Fibroblast of skin of back (primary cell): ENCODE measurements at places on chromosomes 2 and 18.

GRCh38 chr2:36967236-36967876 lies 1.0 kb upstream of the STRN start:
- no peak for DNase-seq

DNA sequence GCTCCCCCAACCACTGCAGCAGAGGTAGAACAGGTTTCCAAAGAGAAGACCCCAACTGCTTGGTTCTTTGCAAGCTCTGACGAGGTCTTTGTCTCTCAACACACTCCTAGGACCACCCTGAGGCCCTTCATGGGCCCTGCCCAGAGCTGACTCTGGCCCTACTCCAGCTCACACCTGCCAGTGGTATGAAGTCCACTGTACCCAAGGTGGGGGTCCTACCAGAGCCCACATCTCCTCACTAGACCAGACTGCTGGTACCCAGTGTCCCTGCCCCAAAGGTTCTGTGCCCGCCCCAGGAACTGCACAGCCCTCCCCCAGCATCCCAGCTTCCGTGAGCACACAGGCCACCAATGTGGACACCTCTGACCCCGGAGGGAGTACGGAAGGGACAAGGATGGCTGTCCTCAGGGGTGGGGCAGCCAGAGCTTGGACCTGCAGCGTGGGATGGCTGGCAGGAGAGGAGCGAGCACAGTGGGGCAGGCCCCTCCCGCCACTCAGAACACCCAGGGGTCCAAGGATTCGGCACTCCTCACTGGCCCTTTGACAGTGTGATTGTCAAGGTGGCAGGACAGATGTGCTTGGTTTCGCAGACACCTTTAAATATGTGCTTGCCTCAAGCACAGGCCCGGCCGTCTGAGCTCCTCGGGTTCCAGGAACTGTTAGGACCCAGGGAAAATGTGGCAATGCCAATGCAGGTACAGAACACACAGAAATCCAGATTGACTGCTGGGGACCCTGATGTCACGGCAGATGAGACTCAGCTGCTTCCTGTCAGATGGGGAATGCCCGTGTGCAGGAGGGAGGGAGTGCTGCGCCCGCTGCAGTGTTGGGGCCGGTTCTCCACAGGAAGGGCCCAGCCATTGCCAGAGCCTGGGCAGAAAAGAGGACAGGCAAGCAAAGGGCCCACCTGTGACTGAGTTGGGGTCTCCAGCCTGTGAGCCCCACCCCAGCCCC lies 51.2 kb downstream of the MTERF4 start:
- DNase-seq, result no peak

GRCh38 chr2:172153156-172153555 lies 50.5 kb upstream of the DLX2 start:
- no peak for DNase-seq

DNA sequence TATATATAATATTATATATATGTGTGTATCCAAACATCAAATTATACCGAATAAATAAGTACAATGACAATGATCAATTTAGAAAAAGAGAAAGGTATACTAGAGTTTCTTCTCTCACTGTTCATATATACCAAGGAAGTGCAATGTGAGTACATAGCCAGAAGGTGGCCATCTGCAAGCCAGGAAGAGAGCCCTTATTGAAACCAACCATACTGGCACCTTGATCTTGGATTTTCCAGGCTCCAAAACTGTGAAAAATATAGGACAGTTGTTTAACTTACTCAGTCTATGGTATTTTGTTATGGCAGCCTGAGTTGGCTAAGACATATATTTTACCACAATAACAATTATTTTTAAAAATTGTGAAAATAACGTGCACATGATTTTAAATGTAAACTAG lies 1490.2 kb upstream of the SLC39A10 start:
- DNase-seq, result peak; percentile 36

DNA sequence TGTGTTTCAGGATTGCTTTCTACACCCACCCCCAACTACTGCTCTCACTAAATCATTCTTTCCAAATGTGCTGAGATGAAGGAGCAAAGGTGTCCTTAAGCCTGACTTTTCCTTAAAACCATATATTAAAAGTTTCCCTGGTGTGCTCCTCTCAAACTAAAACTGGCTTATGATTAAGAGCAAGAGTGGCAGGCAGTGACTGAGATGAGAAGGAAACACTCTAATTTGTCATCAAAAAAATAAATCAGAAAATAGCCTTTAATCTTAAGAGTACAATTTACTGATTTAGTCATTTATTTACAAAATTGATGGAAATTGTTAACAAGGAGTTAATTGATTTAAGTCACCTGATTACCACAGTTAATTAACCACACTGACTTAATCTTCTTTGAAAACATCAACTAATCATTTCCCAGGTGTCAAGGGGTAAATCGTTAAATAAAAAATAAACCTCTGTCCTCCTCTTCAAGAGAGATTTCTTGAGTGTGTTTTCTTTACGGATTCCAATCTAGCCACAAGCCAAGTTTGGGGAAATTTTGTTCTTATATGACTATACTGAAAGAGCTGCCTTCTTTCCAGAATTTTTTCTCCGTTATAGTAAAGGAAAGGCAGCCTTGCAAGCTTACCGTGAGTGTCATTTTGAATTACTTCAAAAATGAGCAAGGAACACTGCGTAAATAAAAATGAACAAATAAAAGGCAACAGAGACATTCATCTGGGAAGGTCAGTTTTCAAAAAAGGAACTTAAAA lies 17.4 kb downstream of the LRP2 start:
- no peak for DNase-seq

DNA sequence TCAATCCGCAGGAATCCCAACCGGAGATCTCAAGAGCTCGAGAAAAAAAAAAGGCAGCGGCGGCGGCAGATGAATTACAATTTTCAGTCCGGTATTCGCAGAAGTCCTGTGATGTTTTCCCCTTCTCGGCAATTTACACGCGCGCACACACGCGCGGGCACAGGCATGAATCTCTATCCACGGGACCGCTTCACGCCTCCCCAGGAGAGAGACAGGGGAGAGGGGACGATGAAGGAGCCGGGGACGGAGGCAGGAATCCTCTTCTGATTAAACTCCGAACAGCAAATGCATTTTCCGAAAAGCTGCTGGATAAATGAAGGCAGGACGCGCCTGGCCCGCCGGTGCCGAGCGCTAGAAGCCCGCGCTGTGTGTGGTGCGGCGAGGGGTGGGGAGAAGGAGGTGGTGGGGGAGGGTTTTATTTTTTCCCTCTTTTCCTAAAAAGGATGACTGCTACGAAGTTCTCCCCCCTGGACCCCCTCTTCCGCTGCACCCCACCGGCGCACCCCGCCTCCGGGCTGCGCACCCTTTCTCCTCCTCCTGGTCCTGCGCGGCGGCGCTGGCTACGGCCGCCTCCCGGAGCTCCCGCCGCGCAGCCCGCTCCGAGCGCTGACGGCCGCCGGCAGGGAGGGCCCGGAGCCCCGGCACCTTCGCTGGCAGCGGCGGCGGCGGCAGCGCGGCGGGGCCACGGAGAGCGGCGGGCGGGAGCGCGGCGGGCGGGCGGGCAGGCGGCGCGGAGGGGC lies at the start of gene BCL2:
Gene BCL2 (minus strand): TSS at position 387 of the 740 bp plus-strand sequence.
- peak; percentile 42 for DNase-seq

- no peak for DNase-seq
Measured at GRCh38 chr2:42941633-42942176, 149.3 kb upstream of the HAAO start.

DNA sequence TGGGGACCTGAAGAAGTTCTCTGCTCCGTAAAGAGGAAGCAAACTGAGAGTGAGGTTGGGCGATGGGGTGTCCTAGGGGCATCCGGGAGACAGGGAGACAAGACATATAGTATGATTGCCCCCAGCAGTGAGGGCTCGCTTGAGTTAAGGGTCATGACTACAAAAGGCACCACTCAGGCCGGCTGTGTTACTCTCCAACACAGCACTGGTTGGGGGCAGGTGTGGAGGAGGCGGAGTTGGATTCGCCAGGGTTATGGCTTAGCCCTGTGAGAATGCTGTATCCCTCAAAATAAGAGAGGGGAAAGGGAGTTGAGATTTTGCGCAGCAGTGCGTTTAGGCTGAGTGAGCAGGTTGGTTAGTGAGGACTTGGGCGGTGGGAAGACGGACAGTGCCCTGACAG lies 12.0 kb downstream of the DYSF start:
- DNase-seq, result no peak

GRCh38 chr2:84421197-84421596 lies 37.9 kb downstream of the SUCLG1 start:
- no peak for DNase-seq

DNA sequence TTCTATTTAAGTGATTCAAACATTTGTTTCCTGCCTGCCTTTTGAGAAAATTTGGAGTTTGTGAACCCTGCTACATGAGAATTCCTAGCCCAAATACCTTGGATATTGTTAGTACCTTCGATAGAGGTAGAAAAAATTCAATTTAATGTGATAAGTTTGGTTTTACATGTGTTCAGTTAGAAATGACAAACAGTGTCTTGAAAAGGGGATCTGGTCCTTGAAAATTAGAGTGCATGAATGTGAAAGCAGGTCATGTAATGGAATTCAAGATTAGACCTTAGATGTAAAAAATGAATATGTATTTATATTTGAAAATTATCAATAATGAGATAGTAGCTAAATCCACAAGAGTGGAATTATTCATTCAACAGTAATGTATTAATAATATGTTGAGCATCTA lies 70.5 kb downstream of the PIK3C3 start:
- DNase-seq, result no peak

GRCh38 chr2:4336864-4337263 lies 633.5 kb downstream of the DCDC2C start:
- no peak for DNase-seq

- peak; percentile 96 for DNase-seq
Measured at GRCh38 chr2:179454443-179455171, 190.0 kb upstream of the SESTD1 start.

- no peak for DNase-seq
Measured at GRCh38 chr18:76406791-76407190, 88.3 kb downstream of the ZNF516 start.

GRCh38 chr2:2230433-2230817 lies 100.7 kb downstream of the MYT1L start:
- DNase-seq, result no peak

- no peak for DNase-seq
Measured at GRCh38 chr2:207787800-207788199, 18.1 kb upstream of the FZD5 start.

DNA sequence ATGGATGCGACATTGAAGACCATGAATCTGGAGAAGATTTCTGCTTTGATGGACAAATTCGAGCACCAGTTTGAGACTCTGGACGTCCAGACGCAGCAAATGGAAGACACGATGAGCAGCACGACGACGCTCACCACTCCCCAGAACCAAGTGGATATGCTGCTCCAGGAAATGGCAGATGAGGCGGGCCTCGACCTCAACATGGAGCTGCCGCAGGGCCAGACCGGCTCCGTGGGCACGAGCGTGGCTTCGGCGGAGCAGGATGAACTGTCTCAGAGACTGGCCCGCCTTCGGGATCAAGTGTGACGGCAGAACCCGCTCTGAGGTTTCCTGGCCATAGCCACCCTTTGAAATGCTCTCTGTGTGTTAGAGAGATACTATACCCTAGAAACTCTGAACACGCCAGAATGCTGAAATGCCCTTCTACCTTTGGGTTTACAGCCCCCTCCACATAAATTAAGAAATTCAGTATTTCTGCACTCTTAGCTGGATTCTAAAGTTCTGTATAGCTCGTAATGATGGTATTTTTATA lies 659 bp downstream of the CHMP1B start:
- peak; percentile 37 for DNase-seq

- no peak for DNase-seq
Measured at GRCh38 chr2:41806286-41806685, 241.5 kb upstream of the PKDCC start.

GRCh38 chr2:240166191-240166590 lies 25.7 kb upstream of the OTOS start:
- no peak for DNase-seq

GRCh38 chr2:239290618-239291474 lies 110.0 kb downstream of the HDAC4 start:
- no peak for DNase-seq

DNA sequence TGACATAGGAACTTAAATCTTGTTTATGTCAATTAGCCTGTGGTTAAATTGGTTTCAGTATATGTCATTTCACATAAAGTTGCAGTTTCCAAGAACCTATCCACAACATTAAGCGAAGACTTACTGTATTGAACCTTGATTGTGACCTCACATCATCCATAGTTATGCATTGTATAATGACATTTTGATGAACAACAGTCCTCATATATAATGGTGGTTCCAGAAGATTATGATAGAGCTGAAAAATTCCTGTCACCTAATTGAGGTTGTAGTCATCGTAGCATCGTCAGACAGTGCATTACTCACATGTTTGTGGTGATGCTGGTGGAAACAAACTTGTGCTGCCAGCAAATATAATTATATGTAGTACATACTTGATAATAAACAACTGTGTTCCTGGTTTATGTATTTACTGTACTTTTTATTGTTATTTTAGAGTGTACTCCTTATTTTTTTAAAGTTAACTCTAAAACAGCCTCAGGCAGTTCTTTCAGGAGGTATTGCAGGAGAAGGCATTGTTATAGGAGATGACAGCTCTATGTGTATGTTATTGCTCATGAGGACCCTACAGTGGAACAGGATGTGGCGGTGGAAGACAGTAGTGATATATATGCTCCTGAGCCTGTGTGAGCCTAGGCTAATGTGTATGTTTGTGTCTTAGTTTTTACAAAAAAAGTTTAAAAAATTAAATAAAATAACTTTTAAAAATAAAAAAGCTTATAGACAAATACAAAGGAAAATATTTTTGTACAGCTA lies 56.6 kb downstream of the UBE2E3 start:
- DNase-seq, result peak; percentile 71

- no peak for DNase-seq
Measured at GRCh38 chr2:190916829-190917228, 36.2 kb downstream of the GLS start.

GRCh38 chr2:39913648-39914461 lies 134.8 kb upstream of the THUMPD2 start:
- DNase-seq, result peak; percentile 80

GRCh38 chr2:179751163-179751809 lies 110.1 kb downstream of the ZNF385B start:
- peak; percentile 24 for DNase-seq

DNA sequence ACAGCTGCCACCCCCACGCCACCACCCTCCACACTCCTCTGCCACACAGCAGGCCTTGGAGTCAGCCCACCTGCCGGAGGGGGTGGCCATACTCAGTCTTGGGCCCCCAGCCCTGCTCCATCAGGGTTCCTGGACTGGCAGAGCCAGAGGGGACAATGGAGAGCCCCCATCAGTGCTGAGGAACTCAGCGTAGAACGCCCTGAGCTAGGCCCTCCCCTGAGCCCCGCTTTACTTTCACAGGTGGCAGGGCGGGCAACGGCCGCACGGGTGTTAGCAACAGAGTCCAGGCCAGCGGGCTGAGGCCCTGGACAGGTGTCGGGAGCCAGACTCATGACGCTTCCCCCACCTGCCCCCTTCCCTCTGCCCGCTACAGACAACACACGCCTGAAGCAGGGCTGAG lies 47.1 kb downstream of the FOSL2 start:
- no peak for DNase-seq

GRCh38 chr2:109434351-109434750 lies 179.4 kb downstream of the SEPTIN10 start:
- no peak for DNase-seq

- DNase-seq, result no peak
Measured at GRCh38 chr2:201401815-201402214, 44.7 kb upstream of the FLACC1 start.
